Stimulated activated CD4-positive, alpha-beta T cell treated with anti-CD3 and anti-CD28 coated beads, Interleukin-4, amount 100 ng/mL, for 4 hours (primary cell): ENCODE measurements at places on chromosomes 13 and 19.

DNA sequence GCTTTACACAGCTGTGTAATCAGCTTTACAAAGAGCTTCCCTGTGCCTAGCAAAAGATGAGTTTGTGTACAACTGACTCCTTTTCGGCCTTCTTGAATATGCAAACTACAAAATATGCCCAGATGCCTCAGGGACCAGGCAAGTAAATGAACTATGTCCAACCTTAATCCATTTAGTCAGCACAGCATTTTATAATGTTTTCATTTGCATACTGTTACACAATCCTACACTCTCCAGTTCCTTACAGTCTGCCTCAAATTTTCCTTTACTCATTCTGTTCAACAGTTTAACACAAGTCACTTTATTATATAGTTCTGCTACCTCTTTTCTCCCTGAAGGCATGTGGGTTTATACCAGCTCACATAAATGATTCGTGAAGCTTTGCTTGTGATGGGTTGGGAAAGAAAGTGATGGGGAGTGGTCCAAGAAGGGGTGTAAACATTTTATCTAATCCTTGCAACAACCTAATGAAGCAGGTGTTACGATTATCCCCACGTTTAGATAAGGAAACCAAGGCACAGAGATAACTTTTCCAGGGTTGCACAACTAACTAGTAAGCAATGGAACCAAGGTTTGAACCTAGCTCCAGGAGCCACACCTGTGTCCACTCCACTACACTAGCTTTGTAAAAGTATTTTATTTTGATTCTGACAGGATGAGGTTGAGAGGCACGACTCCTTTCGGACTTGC, 3.3 kb upstream of the USP12 start:
- no peak for DNase-seq

DNA sequence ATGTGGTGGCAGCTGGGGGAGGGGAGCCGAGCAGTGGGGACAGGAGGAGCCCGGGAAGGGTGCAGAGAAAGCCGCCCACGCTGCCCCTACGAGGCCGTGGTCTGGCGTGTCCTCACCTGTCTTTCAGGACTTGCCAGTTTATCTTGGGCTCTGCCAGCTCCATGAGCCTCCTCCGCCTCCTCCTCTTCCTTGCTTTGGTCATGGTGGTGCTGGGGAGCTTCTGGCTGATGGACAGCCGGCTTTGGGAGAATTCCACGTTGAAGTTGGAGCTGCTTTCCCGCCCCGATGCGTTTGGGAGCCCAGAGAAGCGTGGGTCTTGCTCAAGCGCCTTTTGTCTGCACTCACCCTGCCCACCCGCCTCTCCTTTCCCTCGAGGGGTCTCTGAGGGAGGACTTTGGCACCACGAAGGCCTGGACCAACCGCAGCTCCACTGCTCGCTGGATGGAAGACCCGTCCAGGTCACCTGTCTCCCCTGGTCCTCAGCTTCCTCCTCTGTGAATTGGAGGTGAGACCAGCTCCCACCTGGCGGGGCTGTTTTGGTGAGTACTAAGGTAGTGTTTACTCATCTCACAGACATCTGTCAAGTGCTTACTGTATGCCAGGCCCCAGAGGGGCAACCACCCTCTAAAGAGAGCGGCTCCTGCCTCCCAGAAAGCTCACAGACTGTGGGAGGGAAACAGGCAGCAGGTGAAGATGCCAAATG, 29.7 kb upstream of the MIER2 start:
- no peak for DNase-seq

GRCh38 chr13:47816831-47817230, 184.2 kb downstream of the SUCLA2 start:
- no peak for DNase-seq

DNA sequence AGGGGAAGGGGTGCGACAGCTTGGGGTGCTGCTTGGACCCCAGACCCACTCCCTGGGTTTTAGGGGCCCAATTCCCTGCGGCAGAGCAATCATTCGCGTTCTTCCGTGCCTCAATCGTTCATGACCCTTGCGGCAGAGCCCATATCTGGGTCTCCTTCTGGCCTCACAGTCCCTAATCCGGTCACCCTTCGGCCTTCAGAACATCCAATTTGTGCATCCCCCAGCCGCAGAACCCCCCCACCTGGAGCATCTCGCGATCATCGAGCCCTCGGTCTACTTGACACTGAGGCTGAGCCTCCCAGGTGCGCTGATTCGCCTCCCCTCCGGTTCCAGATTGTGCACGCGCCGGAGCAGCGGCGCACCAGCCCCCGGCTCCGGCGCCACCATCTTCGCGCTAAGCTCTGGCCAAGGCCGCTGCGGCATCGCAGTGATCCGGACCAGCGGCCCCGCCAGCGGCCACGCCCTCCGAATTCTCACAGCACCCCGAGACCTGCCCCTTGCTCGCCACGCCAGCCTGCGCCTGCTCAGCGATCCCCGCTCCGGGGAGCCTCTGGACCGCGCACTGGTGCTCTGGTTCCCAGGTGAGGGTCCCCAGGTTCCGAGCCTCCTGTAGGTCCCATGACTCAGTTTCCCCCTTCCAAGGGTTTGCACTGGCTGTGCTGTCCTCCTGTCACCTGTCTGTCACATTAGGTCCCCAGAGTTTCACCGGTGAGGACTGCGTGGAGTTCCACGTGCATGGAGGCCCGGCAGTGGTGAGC, 501 bp downstream of the GTPBP3 start:
- peak; percentile 17 for DNase-seq

- no peak for DNase-seq
These were observed 390.4 kb downstream of the RFC3 start for GRCh38 chr13:34208336-34208735.

DNA sequence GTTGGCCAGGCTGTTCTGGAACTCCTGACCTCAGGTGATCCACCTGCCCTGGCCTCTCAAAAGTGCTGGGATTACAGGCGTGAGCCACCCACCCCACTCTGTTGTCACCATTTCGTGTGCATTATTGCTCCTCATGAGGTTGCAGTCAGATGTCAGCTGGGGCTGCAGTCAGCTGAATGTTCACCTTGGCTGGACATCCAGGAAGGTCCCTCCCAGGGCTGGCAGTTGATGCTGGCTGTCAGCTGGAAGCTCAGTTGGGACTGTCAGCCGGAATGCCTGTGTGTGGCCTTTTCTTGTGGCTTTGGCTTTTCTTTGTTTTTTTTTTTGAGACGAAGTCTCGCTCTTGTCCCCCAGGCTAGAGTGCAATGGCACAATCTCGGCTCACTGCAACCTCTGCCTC, 6.6 kb downstream of the MEGF8 start:
- DNase-seq: no peak

GRCh38 chr19:38020311-38020710, 113.3 kb downstream of the SIPA1L3 start:
- DNase-seq: no peak

DNA sequence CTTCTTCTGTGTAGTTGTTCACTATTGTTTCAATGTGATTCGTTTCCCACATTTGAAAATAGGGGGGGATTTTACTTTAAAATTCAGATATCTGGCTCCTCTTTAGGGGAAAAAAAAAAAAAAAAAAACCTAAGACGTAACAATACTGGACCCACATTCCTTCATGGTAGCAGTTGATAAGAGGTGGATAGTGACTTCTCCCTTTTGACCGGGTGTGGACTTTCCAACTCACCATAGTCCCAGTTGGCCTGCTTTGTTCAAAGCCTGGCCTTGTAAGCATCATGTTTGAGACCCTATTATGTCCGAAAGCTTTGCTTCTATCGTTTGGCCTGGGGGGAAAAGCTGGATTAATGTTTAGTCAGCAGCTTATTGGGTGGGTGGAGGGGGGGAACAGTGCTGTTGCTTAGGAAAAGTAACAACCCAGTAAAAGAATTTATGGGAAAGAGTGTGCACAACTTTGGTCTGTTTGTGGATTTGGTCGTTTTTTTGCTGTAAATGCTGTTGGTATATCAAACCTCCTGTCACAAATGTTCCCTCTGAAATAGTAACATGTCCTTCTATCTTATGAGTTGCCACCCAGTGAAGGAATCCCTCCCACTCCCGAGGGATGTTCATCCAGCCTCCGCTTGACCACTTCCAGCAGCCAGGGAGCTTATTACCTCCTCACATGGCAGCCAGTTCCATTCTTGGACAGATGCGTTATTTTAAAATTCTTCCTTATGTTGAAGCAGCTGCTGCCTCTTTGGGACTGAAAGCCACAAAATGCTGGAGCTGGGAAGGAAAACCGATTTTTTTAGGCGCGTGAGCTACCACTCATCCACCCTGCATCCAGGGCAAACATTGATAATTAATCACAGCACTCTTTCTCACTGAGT, 10.4 kb downstream of the SAMD4B start:
- no peak for DNase-seq

DNA sequence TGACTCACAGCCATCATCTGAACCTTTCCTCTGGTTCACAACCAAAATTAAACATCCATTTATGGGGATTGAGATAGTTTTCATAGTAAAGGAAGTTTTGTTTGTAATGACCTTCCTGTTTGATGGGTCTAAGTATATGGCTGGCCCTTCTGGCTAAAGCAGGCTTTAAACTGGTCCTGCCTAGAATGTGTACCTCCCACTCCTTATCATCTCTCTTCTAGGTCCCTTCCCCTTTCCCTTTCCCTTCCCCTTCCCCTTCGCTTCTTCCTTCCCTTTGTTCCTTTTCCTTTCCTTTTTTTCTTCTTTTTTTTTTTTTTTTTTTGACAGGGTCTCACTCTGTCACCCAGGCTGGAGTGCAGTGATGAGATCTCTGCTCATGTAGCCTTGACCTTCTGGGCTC, 35.6 kb downstream of the BBC3 start:
- no peak for DNase-seq

- no peak for DNase-seq
These were observed 113.3 kb upstream of the KL start for GRCh38 chr13:32902874-32903273.

GRCh38 chr13:95289020-95289444, 12.2 kb downstream of the ABCC4 start:
- no peak for DNase-seq

- DNase-seq: no peak
These were observed 805 bp downstream of the TMEM205 start for GRCh38 chr19:11345122-11345803.

DNA sequence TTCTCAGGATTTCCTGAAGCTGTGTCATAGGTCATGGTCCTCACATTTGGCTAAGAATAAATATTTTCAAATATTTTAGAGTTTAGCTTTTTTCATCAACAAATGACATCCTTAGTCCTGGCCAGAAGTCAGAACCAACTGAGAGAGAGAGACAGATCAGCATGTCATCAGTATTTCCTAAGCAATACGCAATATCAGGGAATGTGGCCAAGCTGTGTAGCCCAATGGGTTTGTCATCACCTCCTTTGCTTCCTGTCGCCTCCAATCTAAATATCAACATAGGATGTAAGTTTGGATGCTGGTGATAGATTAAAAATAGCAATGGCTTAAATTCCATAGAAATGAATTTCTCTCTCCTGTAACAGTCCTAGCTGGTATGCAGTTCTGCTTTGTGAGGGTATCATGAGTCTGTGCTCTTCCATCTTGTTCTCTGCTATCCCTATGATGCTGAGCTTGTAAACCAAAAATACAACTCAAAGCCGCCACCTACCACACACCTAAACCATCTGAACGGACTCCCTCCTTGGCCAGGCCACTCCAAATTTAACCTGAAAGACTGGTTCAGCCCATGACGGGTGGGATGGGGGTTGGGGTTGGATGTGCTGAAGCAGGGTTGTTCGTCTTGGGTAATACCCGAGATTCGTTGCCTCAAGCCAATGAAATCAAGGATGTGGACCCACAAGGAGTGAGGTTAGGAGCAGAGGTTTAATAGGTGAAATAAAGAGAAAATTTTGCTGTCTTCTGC, 10.0 kb upstream of the IGSF23 start:
- DNase-seq: no peak

- no peak for DNase-seq
These were observed 389.0 kb downstream of the KLF12 start for GRCh38 chr13:73745190-73745589.

DNA sequence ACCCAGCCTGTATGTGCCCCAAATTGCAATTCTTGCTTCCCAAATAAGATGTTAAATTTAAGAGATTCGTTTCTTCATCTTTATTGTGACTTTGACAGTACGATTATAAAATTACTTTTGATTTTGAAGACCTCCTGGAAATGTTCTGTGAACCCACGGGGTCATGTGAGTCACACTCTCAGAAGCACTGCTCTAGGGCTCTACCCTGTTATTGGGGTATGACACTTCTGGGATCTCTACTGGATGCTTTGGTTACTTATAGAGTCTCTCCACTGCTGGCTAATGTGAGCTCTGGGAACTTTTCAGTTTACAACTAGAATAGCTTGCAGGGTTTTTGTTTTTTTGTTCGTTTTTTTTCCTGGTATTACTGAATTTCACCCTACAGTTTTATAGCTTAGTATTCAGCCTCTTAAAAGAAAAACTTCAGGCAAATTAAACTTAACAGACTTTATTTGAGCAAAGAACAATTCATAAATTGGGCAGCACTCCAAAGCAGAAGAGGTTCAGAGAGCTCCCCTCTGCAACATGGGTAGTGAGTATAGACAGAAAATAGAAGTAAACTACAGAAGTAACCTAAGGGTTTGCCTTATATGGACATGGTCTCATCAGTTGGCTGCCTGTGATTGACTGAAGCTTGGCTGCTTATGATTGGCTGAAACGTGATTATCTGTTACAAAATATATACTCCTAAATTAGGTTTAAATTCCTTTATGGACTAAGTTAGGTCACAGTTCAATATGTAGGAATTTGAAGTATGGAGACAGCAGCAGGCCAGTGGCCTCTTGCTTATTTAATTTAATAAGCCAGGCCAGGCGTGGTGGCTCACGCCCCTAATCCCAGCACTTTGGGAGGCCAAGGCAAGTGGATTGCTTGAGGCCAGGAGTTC, 28.5 kb upstream of the PSPC1 start:
- no peak for DNase-seq

- DNase-seq: no peak
These were observed 111.1 kb downstream of the COL4A1 start for GRCh38 chr13:110195547-110196485.

- no peak for DNase-seq
These were observed 25.4 kb downstream of the PAK4 start for GRCh38 chr19:39150807-39151600.

GRCh38 chr13:26053418-26053980, 1.7 kb upstream of the SHISA2 start:
- DNase-seq: no peak

- DNase-seq: no peak
These were observed 16.0 kb upstream of the POU2F2 start for GRCh38 chr19:42148266-42148665.

DNA sequence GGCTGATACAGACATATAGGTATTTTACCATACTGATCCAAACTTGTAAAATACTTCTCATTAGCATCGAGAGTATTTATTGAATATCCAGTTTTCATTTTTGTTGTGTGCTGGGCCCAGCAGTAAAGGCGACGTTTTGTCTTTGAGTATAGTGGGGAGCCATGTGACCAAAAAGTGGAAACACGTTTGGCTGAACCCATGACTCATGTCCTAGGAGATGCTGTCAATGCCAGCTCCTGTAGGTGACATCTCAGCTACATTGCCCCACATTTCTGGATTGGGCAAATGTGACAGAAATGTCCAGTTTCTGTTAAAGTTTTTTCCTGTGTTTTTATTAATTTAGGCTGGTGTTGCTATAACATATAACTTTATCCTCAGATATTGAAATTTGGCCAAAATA, 26.1 kb upstream of the GTF3A start:
- no peak for DNase-seq

GRCh38 chr19:532561-533363, 1.2 kb downstream of the CDC34 start:
- DNase-seq: no peak
